Activated T-helper 1 cell treated with anti-CD3 and anti-CD28 coated beads, Interleukin-12 subunit alpha, Interleukin-12 subunit beta, Interleukin-2, Interleukin-4 antibody, amounts not matched to agents 30 ng/mL and 10 ng/mL and 1 ng/mL, durations not matched to agents 14 hours and 24 hours and 36 hours (primary cell): ENCODE measurements at places on chromosomes 5 and 9.

- DNase-seq, result no peak
- no peaks in the 10 kb centered on the region for H3K4me1 ChIP-seq
- H3K36me3 ChIP-seq, result no peaks in the 10 kb centered on the region
- peaks cover 1% of the 10 kb centered on the region for H3K27me3 ChIP-seq
- no peak overlapping the region for H3K4me3 ChIP-seq
Observed at GRCh38 chr5:179313849-179314521, 31.3 kb downstream of the ADAMTS2 start.

- H3K4me3 ChIP-seq, result no peak within 1 kb of the TSS
- no peaks in the 10 kb centered on the region for H3K4me1 ChIP-seq
- no peak for DNase-seq
- peaks cover 3% of the 10 kb centered on the region for H3K27me3 ChIP-seq
- H3K36me3 ChIP-seq, result peaks cover 2% of the 10 kb centered on the region
Observed at GRCh38 chr9:111794835-111795556, at the start of gene SHOC1. Gene SHOC1, minus strand, starts transcription at chr9:111794937. Its CDS starts 3,519 bp downstream, at chr9:111791418.

GRCh38 chr5:114355086-114355830 lies 6.6 kb upstream of the KCNN2 start:
- DNase-seq, result no peak
- H3K4me1 ChIP-seq, result no peaks in the 10 kb centered on the region
- no peak overlapping the region for H3K27ac ChIP-seq
- peaks cover 13% of the 10 kb centered on the region for H3K27me3 ChIP-seq
- H3K4me3 ChIP-seq, result no peak overlapping the region

- no peak for DNase-seq
- H3K27ac ChIP-seq, result no peak overlapping the region
Observed at GRCh38 chr5:110917161-110917875, 154.2 kb upstream of the TSLP start.

GRCh38 chr5:82019342-82020138 lies 47.7 kb downstream of the ATG10 start:
- H3K4me1 ChIP-seq, result no peaks in the 10 kb centered on the region
- no peak overlapping the region for H3K4me3 ChIP-seq
- no peak overlapping the region for H3K27ac ChIP-seq
- DNase-seq, result no peak
- H3K27me3 ChIP-seq, result no peaks in the 10 kb centered on the region

DNA sequence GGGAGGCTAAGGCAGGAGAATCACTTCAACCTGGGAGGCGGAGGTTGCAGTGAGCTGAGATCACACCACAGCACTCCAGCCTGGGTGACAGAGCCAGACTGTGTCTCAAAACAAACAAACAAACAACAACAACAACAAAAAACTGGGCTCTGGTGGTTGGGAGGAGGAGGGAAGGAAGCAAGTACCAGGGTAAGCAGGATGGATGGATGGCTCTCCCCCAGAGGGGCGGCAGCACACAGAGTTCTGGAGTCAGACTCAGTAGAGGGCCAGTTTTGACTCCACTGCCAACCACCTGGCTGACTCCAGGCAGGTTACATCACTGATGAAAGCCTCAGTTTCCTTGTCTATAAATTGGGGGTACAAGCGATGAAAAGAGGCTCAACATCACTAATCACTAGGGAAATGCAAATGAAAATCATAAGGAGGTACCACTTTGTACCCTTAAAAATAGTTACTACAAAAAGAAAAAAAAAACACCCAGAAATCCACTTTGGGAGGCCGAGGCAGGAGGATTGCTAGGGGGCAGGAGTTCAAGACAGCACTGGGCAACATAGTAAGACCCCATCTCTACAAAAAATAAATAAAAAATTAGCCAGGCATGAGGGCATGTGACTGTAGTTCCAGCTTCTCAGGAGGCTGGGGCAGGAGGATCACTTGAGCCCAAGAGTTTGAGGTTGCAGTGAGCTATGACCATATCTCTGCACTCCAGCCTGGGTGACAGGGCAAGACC lies 3.2 kb downstream of the SLC22A4 start:
- H3K4me3 ChIP-seq, result no peak overlapping the region
- H3K36me3 ChIP-seq, result no peaks in the 10 kb centered on the region
- DNase-seq, result no peak
- H3K27me3 ChIP-seq, result peaks cover 13% of the 10 kb centered on the region
- H3K27ac ChIP-seq, result no peak overlapping the region
- H3K4me1 ChIP-seq, result peaks cover 32% of the 10 kb centered on the region

DNA sequence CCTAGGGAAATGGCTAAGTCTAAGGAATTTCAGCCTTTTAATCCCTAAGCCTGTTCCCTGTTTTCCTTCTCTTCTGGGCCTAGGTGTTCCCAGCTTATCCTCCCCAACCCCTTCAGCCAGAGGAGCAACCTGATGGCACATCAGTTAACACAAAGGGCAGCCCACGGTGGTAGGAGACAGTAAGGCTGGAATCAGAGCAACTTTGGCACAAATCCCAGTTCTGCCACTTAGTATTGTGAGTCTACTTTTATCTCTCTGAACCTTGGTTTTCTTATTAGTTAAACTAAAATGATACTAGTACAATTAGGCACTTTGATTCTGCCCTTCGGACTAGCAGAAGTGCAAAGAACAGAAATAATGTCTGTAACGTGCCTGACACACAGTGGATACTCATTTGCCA lies 246.8 kb downstream of the SAXO1 start:
- H3K4me1 ChIP-seq, result no peaks in the 10 kb centered on the region
- H3K27ac ChIP-seq, result no peak overlapping the region

DNA sequence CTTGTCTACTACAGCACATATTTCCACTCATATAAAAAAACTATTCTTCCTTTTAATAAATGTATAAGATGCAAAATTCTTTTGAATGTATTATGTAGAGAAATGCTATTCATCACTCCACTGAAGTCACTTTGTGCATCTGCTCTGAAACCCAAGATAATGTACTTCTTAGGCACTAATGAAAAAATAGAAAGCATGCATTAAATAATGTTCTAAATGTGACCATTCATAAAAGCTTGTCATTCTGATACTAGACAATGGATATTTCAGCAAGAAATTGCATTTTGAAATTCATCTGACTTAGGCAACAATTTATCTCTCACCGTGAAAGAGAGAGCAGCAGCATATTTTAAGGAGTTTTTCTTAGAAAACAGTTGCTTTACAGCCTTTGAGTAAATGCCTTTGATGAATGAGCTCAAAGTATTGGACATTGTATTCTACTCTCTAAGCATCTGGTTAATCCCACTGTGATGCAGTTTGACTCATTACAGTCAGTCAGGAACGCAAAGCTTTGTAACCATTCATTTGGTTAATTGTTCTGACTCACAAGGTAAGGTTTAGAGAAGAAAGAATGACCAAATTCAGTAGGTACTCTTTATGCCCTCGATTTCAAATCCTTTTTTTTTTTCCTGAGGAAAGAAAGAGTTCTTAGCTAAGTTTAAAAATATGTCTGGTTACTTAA lies 2233.8 kb upstream of the C9orf72 start:
- no peak for DNase-seq
- H3K4me1 ChIP-seq, result no peaks in the 10 kb centered on the region
- no peaks in the 10 kb centered on the region for H3K36me3 ChIP-seq
- H3K4me3 ChIP-seq, result no peak overlapping the region
- no peaks in the 10 kb centered on the region for H3K27me3 ChIP-seq
- no peak overlapping the region for H3K27ac ChIP-seq

GRCh38 chr5:74322191-74322590 lies 318.3 kb downstream of the ENC1 start:
- no peak overlapping the region for H3K4me3 ChIP-seq
- no peak for DNase-seq
- H3K27me3 ChIP-seq, result peaks cover 3% of the 10 kb centered on the region

DNA sequence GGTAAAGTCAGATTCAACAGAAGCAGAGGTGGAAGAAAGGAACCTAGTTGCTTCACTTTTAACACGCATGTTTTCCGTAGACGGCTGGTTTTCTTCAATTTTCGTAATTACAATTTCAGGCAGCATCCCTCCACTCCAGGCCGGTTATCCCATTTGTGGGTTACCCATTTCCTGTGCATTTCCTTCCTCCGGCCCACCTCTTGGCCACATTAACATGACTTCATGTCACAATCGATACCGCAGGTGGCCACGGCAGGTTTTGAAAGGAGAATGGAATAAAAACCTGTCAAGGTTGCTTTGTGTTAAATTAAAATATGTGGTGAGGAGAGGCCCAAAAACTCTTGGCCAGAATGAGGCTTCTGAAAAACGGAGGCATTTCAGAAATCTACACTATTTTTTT lies 130.2 kb downstream of the PCSK5 start:
- H3K27ac ChIP-seq, result peak overlapping the region; percentile 42
- H3K4me1 ChIP-seq, result peaks cover 66% of the 10 kb centered on the region
- no peaks in the 10 kb centered on the region for H3K27me3 ChIP-seq
- peak overlapping the region; percentile 5 for H3K4me3 ChIP-seq
- no peak for DNase-seq

DNA sequence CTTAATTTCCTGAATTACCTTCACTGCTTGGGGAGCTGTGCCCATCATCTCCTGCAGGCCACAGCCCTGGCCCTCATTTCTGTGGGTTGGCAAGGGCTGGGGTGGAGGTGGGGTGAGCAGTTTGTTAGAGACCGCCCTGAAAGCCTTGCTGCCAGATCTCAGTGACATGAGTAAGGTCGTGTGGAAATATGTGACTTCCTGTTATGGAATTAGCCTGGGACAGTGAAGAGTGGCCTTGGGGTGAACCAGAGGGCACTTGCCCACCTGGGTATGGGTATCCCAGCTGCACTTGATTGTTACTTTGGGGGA lies 2.5 kb upstream of the HNRNPAB start:
- no peak overlapping the region for H3K27ac ChIP-seq
- H3K4me3 ChIP-seq, result peak overlapping the region; percentile 37
- peaks cover 4% of the 10 kb centered on the region for H3K27me3 ChIP-seq
- H3K4me1 ChIP-seq, result peaks cover 19% of the 10 kb centered on the region
- H3K36me3 ChIP-seq, result peaks cover 18% of the 10 kb centered on the region

- no peak overlapping the region for H3K4me3 ChIP-seq
- H3K27ac ChIP-seq, result no peak overlapping the region
- peaks cover 10% of the 10 kb centered on the region for H3K27me3 ChIP-seq
- no peaks in the 10 kb centered on the region for H3K36me3 ChIP-seq
- DNase-seq, result peak; percentile 42
- H3K4me1 ChIP-seq, result peaks cover 15% of the 10 kb centered on the region
Observed at GRCh38 chr5:956941-957747, 51.5 kb upstream of the NKD2 start.

GRCh38 chr5:139399501-139400121 lies 4.3 kb downstream of the SPATA24 start:
- H3K27ac ChIP-seq, result peak overlapping the region; percentile 24
- H3K4me3 ChIP-seq, result no peak overlapping the region
- H3K27me3 ChIP-seq, result no peaks in the 10 kb centered on the region
- H3K4me1 ChIP-seq, result peaks cover 53% of the 10 kb centered on the region
- no peak for DNase-seq
- H3K36me3 ChIP-seq, result peaks cover 9% of the 10 kb centered on the region

GRCh38 chr5:164244-164643 lies 27.1 kb upstream of the LRRC14B start:
- no peaks in the 10 kb centered on the region for H3K4me1 ChIP-seq
- no peak for DNase-seq
- H3K4me3 ChIP-seq, result no peak overlapping the region
- H3K27me3 ChIP-seq, result peaks cover 6% of the 10 kb centered on the region
- no peak overlapping the region for H3K27ac ChIP-seq

DNA sequence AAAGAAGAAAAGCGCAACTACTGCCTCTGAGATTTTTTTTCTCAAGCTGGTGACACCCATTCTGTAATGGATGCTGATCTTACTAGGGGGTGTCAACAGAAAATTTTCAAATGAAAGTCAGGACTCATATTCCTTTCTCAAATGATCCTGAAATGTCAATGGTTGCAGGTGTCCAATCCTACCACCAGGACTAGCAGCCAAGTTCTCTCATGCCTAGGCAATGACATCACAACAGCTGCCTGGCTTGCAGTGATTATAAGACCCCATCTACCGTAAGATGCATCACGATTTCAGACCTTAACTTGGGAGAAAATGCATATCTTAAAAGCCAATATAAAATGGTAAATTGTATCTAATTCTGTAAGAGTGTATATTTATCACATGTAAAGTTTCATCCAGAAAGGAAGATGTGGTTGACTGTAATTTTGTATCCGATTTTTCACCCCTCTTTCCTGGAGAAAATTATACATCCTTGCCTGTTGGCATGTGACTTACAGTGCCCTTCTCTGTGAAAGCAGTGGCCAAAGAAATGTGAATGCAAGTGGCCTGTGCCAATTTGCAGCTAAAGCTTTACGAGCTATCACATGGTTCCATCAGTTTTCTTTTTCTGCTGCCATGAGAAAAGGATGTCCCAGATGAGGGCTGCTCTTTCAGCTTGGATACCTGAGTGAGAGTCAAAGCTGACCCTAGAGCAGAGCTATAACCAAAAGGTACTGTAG lies 104.4 kb downstream of the DENND1A start:
- no peak overlapping the region for H3K4me3 ChIP-seq
- H3K27me3 ChIP-seq, result peaks cover 3% of the 10 kb centered on the region
- no peak overlapping the region for H3K27ac ChIP-seq
- DNase-seq, result no peak
- peaks cover 8% of the 10 kb centered on the region for H3K4me1 ChIP-seq

DNA sequence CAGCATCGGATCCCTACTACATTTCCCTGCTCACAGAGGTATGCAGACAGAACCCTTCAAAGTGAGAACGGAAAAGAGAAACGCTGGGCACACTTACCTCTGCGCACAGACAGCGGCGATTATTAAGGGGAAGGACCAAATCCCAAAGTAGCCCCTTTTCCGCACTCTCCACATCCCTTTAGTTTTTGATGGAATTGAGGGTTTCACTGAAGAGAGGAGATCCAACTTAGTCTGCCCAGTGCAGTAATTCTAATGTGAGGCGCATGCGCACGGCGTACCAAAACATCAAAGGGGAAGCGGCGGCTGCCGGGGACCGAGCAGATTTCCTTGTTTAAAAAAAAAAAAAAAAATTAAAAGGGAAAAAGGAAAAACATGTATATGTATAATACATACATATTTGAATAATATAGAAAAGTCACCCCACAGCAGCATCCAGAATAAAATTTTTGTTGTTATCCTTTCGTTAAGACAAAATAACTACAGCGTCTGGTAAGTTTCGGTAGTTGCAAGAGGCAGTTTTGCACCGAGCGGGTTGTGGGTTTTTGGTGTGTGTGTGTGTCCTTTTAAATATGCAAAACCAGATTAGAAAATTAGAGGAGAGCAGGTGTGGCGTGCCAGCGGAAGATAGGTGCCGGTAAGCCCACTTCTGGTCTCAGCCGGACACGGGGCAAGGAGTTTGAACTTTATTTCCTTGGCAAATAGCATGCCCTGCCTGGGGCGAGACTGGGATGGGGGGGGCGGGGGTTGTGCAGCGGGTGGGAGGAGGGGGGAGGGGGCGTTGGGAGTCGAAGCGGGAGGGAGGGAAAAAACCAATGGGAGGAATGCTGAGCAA lies at the start of gene GABRB2:
TSS of gene GABRB2 (minus strand) at position 256 of the 832 bp plus-strand sequence. CDS start at position 174, 82 bp downstream.
- H3K27me3 ChIP-seq, result peaks cover 44% of the 10 kb centered on the region
- DNase-seq, result no peak
- peaks cover 22% of the 10 kb centered on the region for H3K4me1 ChIP-seq
- H3K36me3 ChIP-seq, result no peaks in the 10 kb centered on the region

- H3K27me3 ChIP-seq, result no peaks in the 10 kb centered on the region
- peaks cover 82% of the 10 kb centered on the region for H3K4me1 ChIP-seq
- H3K4me3 ChIP-seq, result no peak overlapping the region
- no peak for DNase-seq
- no peak overlapping the region for H3K27ac ChIP-seq
Observed at GRCh38 chr5:40674661-40675235, 5.0 kb upstream of the PTGER4 start.
